ENCODE measurements at places on chromosomes 7 and 10.

DNA sequence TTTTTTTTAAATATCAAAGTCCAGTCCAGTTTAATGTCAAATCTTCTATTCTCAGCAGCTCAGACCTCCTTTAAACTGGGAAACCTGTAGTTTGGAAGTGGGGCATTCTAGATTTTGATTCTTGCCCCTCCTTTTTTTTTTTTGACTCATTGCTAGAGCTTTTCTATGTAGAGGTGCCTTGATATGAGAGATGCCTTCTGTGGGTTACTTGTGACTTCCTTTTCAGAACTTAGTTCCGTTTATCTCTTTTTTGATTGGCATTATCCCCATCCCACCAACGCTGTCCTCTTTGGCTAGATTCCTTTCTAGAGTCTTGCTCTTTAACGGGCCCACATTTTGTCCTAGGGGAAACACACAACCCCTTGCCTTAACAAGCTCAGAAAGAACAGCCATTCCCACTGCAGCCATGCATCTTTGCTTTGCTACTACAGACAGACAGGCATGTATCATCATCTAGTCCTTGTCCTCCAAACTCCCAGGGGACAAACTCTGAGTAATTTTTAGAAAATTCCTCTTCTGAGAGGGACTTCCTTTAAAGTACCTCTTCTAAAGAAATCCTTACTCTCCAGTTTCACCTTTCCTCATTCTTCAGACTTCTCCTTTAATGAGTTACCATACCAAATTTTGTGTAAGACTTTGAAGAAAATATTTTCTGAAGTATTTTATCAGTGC, 153.6 kb downstream of the PHF14 start:
- DNase-seq, result no peak

GRCh38 chr10:46787321-46787615, 124.0 kb upstream of the PTPN20 start:
- no peak for DNase-seq

GRCh38 chr10:127449490-127449889, 99.6 kb upstream of the NPS start:
- DNase-seq, result no peak

DNA sequence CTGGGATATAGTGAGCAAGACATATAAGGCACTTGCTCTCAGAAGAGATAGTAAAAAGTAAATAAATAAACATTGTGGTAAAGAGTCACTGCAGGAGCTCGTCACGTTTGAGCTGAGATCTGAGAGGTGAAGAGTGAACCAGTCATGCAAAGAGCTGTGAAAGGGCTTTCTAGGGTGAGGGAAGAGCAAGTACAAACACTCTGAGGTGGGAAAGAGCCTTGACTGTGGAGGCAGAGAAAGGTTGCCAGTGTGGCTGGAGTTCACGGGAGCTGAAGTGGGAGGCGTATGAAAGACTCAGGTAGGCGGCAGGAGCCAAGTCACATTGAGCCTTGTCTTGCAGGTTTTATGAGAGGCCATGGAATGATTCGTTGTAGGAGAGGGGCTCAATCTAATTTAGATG, 141.0 kb downstream of the C1GALT1 start:
- no peak for DNase-seq

DNA sequence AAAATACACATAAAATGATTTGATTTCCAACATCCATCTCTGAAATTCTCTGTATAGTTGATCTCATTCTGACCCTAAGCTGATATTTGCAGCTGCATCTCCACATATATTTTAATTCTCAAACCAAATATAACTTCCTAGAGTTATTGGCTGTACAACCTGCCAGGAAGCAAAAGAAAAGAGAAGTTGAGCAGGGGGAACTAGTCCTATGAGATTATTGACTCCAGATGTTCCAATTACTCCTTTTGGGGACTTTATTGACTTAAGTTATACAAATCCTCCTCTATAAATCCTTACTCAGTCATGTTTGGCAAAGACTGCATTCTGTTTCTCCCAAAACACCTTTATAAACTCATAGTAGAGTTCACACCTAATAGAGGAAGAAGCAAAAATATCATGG, 599.4 kb upstream of the ANKRD30A start:
- no peak for DNase-seq

GRCh38 chr10:113618338-113618737, 45.5 kb downstream of the NRAP start:
- DNase-seq, result no peak

- no peak for DNase-seq
These were observed 33.4 kb upstream of the AFAP1L2 start for GRCh38 chr10:114437473-114438292.

GRCh38 chr10:92291921-92292845, 1.2 kb downstream of the MARCHF5 start:
- DNase-seq, result peak; percentile 43

GRCh38 chr10:49595003-49595712, 15.0 kb upstream of the SLC18A3 start:
- DNase-seq, result no peak

DNA sequence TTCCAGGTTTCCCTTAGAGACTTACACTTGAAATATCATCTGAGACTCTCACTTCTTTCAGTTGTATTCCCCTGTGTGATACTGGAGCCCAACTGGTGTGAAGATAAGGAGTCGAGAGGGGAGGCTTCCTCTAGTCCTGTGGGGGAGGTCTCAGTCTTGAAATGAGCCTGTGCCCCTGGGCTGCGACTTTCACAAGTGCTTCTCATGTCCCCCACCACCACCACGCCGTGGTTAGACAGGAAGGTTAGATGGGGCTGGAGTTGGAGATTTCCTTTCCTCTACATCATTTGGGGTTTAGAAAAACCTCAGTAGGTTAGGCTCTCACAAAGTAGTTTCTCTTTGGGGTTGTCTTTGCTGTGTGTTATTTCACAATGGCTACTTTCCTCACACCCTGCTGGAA, 25.6 kb upstream of the MKX start:
- DNase-seq, result no peak

DNA sequence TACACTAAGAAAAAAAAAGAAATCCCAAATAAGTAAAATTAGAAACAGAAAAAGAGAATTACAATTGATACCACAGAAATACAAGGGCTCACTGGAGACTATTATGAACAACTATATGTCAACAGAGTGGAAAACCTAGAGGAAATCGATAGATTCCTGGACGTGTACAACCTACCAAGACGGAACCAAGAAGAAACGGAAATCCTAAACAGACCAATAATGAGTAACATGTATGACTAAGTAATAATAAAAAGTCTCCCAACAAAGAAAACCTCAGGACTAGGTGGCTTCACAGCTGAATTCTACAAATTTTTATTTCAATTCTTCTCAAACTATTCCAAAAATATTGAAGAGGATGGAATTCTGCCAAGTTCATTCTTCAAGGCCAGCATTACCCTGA, 13.9 kb downstream of the DIP2C start:
- DNase-seq, result no peak

DNA sequence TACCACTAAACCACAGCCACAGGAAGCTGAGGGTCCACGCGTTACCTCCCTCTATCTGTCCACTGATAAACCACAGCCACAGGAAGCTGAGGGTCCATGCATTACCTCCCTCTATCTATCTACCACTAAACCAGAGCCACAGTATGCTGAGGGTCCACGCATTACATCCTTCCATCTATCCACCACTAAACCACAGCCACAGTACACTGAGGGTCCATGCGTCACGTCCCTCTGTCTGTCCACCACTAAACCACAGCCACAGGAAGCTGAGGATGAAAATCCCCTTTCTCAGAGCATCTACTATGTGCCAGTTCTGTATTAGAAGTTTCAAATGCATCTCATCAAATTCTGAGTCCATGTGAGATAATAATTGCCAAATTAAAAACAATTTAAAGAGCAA, 589.3 kb downstream of the DNAJB6 start:
- DNase-seq, result no peak

DNA sequence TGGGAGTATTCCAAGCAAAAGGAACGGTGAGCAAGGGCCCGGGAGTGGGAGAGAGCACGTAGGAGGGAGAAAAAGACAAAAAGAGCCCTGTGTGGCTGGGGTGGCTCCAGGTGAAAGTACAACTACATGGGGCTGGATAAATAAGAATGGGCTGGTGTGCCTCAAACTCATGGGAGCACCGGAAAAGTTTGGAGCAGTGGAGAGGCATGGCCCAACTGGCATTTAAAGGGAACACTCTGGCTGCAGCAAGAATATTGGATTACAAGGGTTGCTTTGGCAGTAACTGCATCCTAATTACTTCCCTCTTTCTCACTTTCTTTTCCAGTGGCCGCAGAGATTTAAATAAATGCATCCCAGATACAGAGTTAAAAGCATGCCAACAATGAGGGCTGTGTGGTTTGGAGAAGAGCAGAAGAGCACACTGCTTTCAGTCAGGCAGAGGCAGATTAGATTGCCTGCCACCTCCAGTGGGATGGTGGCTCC, 39.1 kb upstream of the HERPUD2 start:
- DNase-seq, result no peak

DNA sequence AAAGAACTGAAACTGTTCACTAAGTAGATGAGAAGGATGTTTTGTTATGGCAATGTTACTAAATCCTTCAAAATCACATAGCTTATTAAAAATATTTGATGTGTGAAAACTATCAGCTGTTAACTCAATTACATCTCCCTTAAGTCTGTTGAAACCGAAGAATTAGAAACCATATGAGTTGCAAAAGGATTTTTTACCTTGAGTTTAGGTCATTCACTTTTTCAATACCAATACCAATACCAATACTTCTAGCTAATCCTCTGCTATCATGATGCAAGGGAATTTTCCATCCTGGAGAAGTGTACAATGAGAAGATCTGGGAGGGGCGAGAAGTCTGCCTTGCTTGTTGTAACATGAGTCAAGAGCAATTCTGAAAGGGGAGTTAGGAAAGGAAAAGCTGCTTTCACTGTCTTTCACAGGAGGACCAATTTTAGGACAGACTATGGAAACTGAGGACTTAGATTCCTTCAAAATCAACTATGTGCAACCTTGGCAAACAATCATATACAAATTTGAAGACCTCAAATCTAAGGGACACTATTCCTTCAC, 199.7 kb downstream of the IMMP2L start:
- DNase-seq, result no peak

GRCh38 chr7:44564606-44565005, 9.1 kb downstream of the DDX56 start:
- DNase-seq, result no peak

GRCh38 chr7:131157530-131158243, 170.0 kb upstream of the MKLN1 start:
- no peak for DNase-seq

- DNase-seq, result no peak
These were observed 152.3 kb downstream of the CPED1 start for GRCh38 chr7:121140790-121141189.

DNA sequence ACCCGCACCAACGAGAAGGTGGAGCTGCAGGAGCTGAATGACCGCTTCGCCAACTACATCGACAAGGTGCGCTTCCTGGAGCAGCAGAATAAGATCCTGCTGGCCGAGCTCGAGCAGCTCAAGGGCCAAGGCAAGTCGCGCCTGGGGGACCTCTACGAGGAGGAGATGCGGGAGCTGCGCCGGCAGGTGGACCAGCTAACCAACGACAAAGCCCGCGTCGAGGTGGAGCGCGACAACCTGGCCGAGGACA, 1.6 kb downstream of the VIM start:
- DNase-seq, result no peak

GRCh38 chr7:52436278-52436677, 599.2 kb upstream of the POM121L12 start:
- no peak for DNase-seq
